ENCODE measurements at places on chromosomes 4 and X. TPM values are rescaled to one million over a fixed set of nuclear protein-coding genes. Genes with fewer than 3 reads are reported as not detected.

GRCh38 chr4:130486841-130487240 is 1390.9 kb downstream of the C4orf33 start:
- H3K27me3 ChIP-seq: no peaks in the 10 kb centered on the region
- H3K4me3 ChIP-seq: no peak overlapping the region
- no peak for DNase-seq
- H3K4me1 ChIP-seq: no peaks in the 10 kb centered on the region

The GAGE12F gene
- not detected for total RNA-seq

DNA sequence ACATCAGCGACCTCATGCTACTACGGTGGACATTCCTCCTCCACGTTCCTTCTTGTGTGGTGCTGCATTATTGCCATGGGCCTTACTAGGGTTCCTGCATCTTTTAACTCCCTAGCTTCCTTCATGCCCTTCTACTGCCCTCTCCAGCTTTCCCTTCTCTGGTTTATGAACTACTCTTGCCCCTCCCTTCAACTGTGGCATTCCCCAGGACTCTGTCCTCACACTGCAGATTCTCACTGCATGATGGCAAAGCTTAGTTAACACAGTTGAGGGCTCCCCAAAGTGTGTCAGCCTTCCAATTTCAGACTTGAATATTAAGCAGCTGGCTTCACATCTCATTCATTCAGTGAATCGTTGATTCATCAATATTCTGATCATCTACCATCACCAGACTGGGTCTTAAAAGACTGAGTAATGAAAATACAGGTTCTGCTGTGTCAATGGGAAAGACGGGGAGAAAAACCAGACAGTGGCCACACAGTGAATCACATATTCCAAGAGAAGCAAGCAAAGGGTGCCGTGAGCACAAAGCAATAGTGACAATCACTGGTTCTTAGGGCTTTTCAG is 53.0 kb downstream of the ZFX start:
- peaks cover 4% of the 10 kb centered on the region for H3K36me3 ChIP-seq
- no peak overlapping the region for H3K27ac ChIP-seq
- DNase-seq: no peak
- no peak overlapping the region for H3K4me3 ChIP-seq
- peaks cover 11% of the 10 kb centered on the region for H3K4me1 ChIP-seq

- no peak overlapping the region for H3K27ac ChIP-seq
- H3K27me3 ChIP-seq: no peaks in the 10 kb centered on the region
- no peak overlapping the region for H3K4me3 ChIP-seq
- H3K4me1 ChIP-seq: no peaks in the 10 kb centered on the region
- no peak for DNase-seq
- no peaks in the 10 kb centered on the region for H3K36me3 ChIP-seq
Measured at GRCh38 chrX:150063674-150064073, 125.4 kb upstream of the EOLA2 start.

- no peaks in the 10 kb centered on the region for H3K27me3 ChIP-seq
- H3K4me1 ChIP-seq: no peaks in the 10 kb centered on the region
- no peak for DNase-seq
- H3K36me3 ChIP-seq: no peaks in the 10 kb centered on the region
- no peak overlapping the region for H3K27ac ChIP-seq
Measured at GRCh38 chrX:24334461-24334860, 20.6 kb upstream of the SUPT20HL2 start.

- peaks cover 2% of the 10 kb centered on the region for H3K4me1 ChIP-seq
- H3K4me3 ChIP-seq: no peak overlapping the region
- no peaks in the 10 kb centered on the region for H3K36me3 ChIP-seq
- H3K27ac ChIP-seq: no peak overlapping the region
- no peaks in the 10 kb centered on the region for H3K27me3 ChIP-seq
- no peak for DNase-seq
Measured at GRCh38 chrX:17039826-17040225, 93.4 kb downstream of the REPS2 start.

The LRP2BP gene
- 0.80 TPM for total RNA-seq
